CD4-positive, alpha-beta T cell treated with Interleukin-2 at 100 ng/mL for 4 hours (primary cell): ENCODE measurements at places on chromosomes 3 and 15.

- no peak for DNase-seq
Measured at GRCh38 chr3:39075910-39076309, 24.1 kb downstream of the WDR48 start.

- DNase-seq: peak; percentile 10
Measured at GRCh38 chr3:102224171-102224570, 210.6 kb upstream of the ZPLD1 start.

DNA sequence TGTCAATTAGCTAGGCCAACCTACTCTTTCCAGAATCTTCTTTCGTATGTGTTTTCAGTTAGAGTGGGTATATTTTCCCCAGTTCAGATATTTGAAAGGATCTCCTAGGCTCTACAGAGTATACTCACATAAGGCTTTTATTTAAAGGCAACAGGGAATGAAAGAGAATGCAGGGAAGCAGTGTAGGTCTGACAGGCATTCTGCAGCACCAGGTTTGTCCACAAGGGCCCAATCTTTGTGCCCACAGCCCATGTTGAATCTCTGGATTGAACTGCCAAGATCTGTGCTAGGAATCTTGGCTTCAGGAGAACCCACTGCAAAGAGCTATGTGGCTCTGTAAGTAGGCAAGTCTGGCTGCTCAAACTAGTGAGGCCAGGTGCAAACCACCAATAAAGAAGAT is 24.2 kb upstream of the GALNT15 start:
- DNase-seq: no peak

DNA sequence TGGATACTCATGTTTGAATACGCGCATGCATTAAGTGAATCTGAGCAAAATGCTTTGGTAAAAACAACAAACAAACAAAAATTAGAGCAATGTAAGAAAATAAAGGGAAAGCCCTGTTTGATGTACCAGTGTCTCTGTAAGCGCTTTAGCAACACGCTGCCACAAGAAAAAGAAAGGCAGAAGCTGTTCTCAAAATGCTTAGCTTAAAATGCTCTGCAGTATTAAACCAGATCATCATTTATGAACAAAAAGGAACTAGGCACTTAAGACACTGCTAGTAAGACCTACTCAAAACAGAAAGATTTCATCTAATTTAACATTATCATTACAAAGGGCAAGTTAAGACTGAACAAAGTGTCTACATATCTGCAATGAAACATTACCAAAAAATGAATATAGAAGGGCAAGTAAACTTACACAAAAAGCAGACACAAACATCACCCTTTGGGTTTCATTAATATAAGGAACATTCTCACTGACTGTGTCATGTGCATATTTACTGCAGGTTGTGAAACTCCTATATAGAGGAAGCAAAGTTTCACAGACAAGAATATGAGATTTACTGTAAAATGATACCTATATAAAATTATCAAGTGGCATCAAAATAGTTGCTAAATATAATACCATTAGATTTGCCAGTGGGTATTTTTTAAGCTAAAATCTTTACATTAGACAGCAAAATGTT is 102.1 kb downstream of the FBXL22 start:
- no peak for DNase-seq

DNA sequence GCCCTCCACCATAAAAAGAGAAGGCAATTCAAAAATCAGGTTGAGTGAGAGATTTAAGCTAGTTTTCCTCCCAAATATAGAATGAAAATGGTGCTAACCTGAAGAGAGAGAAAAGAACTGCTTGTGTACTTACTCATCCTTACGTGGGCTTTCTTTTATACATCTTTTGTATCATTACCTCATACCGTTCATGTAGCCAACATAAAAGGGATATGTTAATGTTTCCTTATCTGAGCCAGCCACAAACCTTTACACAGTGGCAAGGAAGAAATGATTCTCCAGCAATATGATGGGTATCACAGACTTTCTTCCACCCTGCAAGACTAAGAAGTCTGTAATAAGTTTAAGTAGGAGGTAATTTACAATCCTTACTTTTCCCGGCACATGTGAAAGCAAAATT is 600.8 kb upstream of the ZNF385D start:
- DNase-seq: no peak

DNA sequence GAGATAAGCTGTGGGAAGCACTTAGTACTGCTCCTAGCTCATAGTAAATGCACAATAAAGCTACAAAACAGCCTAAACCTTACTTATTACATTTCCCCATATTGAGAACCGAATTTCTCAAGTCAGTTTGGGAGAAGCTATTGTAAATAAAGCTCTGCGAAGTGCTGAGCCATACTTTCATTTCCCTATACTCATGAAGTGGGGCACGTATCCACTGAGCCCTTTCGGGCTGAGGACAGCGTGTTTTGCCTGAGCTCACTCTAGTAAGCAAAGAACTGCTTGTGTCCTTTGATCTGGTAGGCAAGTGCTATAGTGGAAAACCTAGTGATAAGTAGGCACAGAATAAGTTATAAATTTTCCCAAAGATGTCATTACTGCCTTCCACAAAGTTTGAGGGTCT is 165.0 kb downstream of the RSL24D1 start:
- DNase-seq: no peak

GRCh38 chr3:101848326-101848725 is 988 bp upstream of the NFKBIZ start:
- no peak for DNase-seq

DNA sequence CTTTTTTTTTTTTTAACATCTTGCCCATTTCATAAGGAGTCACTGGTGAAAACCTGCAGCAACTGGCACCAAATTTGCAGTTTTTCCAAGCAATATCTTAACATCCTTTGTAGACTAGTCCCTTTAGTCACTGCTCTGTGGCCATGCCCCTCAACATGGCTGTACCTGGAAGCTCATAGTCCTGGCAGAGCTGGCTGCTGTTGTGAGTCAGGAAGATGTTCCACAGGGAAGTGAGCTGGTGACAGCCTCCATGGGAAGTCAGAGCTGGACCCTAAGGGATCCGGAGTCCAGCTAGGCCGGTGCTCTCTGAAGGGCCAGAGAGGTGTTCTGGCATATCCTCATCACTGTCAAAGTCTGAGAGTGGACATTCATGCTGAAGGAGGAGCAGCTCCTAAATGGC is 99.3 kb upstream of the ZBED2 start:
- no peak for DNase-seq

GRCh38 chr3:124812291-124813265 is 74.6 kb downstream of the ITGB5 start:
- no peak for DNase-seq

GRCh38 chr15:89751748-89752147 is 699 bp upstream of the MESP1 start:
- DNase-seq: no peak

GRCh38 chr3:180123928-180124327 is 87.2 kb upstream of the PEX5L start:
- no peak for DNase-seq

DNA sequence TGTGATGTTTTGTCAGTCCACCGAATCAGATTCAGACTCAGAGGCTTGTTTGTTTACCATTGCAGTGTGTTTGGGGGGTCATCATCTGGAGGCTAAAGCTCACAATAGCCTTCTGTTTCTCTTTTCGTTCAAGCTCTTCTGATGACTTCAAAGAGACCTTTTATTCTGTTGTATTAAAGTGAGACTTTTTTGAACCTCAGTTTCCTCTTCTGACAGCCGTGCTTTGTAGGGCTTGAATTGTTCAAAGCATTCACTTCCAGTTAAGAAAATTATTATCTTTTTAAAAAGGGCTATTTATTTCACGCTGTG is 1.3 kb downstream of the PXK start:
- DNase-seq: no peak

DNA sequence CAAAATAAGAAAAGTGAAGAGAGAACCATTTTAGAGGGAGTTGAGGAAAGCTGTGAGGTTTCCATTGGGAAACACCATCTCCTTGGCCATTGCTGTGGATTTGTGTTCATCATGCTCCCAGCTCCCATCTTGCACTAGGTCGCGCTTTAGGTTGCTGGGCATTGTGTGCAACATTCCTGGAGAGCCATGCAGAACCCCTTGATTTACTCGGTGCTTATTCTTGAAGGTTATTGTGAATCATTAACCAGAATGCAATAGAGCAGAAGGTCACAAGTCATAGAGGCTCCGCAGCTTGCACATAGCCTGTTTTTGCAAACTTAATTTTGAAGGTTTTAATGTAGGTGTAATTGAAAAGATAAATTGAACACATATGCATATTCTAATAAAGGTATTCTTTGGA is 239.2 kb upstream of the IL12A start:
- DNase-seq: no peak

GRCh38 chr3:107999215-107999775 is 91.5 kb downstream of the CD47 start:
- no peak for DNase-seq

GRCh38 chr3:127608362-127608718 is 10.1 kb downstream of the MCM2 start:
- DNase-seq: no peak

DNA sequence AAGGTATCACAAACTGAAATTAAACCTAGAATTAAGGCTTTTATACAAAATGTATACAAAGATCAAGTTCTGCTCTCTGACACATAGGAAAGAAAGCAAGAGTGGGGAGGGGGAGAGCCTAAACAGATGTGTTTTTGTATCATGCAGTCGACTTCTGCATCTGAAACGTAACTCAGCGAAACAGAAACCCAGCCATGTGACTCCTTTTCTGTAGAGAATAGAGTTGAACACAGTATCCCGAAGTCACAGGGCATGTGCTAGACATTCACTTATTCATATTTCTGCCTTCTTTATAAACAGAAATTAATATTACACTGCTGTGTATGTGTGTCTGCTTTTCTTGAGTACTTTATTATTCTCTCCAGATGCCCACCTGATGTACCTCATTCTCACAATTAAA is 121.0 kb downstream of the PDZRN3 start:
- no peak for DNase-seq

DNA sequence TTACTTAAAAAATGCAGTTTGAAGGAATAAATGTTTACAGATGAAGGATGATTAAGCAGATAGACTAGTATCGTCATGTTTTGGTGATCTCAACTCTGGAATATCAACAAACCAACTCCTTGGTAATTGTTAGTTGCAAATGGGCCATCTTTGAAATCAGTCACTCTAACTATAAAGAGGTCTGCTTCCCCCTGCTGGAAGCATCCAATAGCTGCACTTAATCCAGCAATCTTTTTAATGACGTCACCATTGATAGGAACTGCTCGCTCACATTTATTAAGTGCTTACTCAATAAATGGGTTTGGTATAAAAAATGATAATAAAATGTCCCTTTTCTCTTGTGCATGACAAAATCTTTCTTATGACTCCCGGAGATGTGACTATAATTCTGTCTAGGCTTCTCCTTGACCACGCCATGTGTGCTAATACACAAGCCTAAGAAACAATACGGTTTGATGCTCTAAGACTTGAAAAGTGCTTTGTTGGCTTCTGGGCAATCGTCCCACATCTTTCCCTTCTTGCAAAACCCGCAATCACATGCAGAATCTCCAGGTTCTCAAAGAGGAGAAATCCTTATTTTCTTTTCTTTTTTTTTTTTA is 227.6 kb upstream of the POU1F1 start:
- no peak for DNase-seq

GRCh38 chr3:77227567-77227966 is 187.7 kb downstream of the ROBO2 start:
- no peak for DNase-seq

DNA sequence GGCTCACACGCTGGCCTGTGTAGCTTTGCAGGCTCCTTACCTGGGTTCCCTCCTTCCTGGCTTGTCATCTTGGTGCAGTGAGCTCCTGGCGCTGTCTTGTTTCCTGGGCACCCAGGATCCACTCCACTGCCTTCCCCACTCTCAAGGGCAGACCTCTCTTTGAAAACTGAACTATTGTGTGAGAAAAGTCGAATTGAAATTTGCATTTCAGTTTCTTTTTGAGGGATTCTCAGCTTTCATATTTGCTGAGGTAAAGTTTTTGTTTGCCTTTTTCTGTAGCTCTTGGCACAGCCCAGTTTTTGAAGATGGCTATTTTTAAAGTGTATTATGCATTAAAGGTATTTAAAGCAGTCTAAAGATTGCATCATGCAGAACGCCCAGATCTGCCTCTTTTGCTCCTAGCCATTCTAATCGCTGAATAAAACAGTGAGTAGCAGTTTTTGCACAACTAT is 70.1 kb downstream of the CCK start:
- DNase-seq: no peak
